ENCODE measurements at places on chromosomes 2 and 18. TPM values are rescaled to one million over a fixed set of nuclear protein-coding genes. Genes with fewer than 3 reads are reported as not detected.

GRCh38 chr2:178420463-178420999, 30.4 kb downstream of the PRKRA start:
- DNase-seq = no peak

DNA sequence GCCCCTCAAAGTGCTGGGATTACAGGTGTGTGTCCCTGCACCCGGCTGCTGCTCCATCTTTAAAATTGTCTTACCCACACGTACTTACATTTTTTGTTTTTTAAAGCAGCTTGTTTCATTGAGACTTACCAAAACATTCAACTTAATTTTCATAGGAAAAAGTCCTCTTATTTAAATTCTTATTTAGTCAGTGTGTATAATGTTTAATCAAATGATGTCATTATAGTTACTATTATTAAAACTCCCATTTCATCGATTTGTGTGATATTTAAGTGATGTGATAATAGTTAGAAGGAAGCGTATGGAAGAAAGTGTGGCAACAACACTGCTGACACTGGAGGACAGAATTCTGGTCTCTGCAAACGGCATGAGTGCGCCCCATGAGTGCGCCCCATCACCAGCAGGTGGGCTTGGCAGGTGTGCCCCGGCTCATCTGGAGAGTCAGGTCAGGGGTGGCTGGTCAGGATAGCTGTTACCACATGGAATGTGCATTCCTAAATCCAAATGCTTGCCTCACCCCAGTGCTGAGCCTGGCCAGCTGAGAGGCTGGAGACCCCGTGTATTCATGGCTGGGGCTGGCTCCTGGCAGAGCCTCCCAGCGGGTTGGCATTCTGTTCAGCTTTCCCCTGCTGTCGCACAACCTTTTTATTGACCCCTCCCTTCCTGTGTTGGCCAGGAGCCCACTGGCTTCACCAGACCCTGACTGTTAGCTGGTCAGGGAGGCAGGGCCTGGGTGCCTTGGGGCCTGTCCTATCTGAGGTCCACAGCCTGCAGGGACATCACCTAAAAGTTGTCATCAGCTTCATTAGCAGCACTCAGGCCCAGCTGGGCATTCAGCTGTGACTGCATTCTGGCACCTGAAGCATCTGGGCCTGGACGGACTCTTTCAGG, 79.7 kb downstream of the AGAP1 start:
- DNase-seq = no peak

DNA sequence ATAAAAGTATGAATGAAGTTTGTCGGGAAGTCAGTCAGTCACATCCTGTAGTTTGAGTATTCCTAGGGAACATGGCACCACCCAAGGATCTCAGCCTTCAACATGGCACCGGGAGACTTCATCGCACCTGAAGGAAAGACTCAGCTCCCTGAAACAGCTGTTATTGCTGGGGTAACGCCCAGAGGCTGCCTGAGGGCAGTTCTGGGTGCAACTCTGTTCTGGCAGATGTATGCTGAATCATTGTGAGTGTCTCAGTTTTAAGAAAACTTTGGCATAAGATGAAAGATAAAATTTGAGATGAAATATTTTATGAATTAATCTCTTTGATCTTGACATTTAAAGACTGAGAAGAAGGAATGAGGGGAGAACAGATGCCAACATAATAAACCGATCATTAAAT, 49.9 kb upstream of the SERPINB2 start:
- no peak for DNase-seq

Gene CCDC121
- 3.4 TPM for total RNA-seq

Gene MLPH
- total RNA-seq = 4.7 TPM

Gene ANKRD53
- total RNA-seq = not detected
